ENCODE measurements at places on chromosomes 5 and 9.
A peak's percentile ranks its signal among the peaks of the same experiment; 100 is the strongest.

- peak; percentile 18 for DNase-seq
These were observed 688 bp downstream of the CNTLN start for GRCh38 chr9:17135295-17136160.

- DNase-seq = no peak
These were observed 30.4 kb upstream of the DENND1A start for GRCh38 chr9:123960366-123960765.

- no peak for DNase-seq
These were observed 50.2 kb downstream of the PPP2R2B start for GRCh38 chr5:146828385-146828784.

DNA sequence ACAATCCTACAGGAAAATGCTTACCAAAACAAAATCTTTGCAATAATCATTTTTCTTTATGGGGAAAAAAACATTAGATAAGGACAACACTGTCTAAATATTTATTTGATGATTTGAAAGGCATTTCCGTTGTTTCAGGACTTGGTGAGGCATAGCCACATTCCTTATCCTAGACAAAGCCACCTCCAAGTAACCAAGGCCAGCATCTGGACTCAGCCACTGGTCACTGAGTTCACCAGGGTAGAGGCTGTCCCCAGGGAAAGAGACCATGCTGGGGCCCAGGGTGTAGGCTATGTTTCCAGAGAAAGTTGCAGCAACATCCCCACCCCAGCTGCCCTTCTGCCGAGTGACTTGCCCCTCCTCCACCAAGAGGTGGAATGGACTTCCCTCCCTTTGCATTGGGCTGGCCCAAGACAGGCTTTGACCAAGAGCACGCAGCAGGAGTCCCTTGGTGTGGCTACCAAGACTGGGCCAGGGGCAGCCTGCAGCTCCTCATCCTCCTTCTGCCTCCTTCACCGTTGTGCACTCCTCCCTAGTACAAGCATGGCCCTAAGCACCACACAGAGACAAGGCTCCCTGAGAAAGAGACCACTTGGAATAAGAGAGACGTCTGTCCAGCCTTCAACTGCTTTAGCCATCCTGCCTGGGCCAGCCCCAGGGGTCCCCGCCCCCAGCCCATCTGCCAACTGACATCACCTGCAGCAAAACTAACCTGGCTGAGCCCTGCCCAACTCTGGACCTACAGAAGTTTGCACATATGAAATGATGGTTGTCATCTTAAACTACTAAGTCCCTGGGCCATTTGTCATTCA, 68.1 kb upstream of the SPIN1 start:
- no peak for DNase-seq

- DNase-seq = no peak
These were observed 81.2 kb downstream of the FSTL4 start for GRCh38 chr5:133531178-133531577.

DNA sequence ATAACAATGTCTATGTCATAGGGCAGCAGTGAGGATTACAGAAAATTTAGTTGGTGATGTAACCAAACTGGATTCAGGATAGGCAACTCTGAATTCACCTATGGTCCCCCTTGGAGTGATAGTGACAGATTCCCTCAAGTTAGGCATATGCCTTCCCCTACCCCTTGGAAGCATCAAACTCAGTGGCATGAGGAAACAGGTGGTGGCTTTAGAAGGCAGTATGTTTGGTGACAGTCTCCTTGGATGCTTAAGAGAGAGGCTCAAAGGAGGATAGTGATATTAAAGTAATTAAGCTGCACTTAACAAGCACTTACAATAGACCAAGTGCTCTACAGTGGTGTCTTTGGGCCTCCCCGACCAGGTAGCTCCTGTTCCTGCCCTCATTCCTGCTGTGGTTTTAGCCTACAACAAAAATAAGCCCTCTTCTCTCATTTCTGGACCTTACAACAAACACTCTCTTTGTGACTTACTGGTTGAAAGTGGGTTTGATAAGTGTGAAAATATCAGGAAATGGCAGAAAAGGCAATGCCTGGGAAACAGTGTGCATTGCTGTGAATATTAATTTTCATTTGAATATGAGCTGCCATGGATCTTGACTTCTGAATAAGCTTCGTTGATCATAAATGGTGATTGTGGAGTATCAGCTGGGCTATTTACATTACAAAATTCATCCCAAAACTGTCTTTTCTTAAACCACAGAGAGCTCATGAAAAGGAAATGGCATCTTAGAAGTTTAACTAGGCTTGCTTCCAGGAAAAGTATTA, 29.2 kb downstream of the NR4A3 start:
- no peak for DNase-seq

DNA sequence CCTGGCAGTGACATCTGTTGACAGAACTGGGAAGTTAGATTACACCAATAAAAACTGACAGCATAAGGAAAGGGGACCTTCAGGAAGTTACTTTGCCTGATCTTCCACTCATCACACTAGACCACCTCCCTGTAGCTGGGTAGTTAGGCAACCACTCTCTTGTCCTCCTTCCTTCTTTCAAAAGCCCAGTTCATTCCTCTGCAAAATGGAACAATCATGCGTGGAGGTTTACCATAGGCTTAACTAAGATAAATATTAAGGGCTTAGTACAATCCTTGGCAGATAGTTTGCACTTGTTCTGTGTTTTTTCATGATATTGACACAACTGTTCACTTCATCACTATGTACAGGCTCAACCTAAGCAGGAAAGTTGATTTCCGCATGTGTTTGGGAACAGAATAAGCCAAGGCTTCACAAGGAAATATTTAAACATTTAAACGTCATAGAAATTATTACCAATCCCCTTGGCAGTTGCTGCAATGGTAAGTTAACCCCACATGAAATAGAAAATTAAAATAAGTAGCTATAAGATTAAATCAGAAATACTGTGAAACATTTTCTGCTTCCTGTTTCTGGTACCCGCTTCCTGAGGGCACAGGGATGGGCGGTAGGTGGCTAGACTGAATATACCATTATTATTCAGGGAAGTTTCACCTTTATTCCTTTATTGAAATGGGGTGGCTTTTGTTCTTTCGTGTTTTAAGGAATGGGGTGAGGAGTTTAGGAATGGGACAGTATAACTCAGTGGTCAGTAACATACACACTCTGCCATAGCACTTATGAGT, 9.9 kb upstream of the PTGER4 start:
- no peak for DNase-seq

DNA sequence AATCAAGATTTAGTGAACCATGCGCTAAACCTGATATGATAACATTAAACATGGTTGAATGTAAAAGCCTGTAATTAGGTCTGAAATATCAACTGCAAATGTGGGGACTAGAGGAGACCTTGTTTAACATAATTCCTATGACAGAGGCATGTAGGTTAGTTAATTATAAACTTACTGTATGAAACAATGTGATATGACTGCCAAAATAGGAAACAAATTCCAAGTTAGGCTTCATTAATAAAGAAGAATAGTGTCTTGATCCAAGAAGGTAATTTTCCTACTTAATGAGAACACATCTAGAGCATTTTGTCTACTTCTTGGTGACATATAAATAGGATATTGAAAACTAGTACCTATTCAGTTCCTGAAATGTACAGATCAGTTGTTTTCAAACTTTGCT, 136.2 kb upstream of the TARS1 start:
- no peak for DNase-seq

DNA sequence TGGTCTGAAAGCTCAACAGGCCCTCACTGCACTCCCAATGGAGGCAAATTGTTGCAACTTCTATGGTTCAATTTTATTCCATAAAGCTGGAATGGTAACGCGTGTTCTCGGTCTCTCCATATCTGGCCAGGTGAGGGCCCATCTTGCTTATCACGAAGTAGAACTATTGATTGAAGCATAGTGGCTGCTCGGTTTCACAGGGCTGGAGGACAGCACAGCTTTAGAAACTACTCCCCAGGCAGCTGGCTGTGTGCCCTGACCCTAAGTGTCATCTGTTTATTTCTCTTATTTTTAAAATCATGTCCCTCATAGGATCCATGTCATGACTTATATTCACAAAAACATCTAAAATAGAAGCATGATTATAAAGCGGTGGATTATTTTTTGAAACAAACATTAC, 223.4 kb downstream of the NPR3 start:
- no peak for DNase-seq

GRCh38 chr5:30041831-30042385, 1151.6 kb upstream of the CDH6 start:
- DNase-seq = no peak

GRCh38 chr9:98590101-98590500, 118.6 kb downstream of the GABBR2 start:
- no peak for DNase-seq

DNA sequence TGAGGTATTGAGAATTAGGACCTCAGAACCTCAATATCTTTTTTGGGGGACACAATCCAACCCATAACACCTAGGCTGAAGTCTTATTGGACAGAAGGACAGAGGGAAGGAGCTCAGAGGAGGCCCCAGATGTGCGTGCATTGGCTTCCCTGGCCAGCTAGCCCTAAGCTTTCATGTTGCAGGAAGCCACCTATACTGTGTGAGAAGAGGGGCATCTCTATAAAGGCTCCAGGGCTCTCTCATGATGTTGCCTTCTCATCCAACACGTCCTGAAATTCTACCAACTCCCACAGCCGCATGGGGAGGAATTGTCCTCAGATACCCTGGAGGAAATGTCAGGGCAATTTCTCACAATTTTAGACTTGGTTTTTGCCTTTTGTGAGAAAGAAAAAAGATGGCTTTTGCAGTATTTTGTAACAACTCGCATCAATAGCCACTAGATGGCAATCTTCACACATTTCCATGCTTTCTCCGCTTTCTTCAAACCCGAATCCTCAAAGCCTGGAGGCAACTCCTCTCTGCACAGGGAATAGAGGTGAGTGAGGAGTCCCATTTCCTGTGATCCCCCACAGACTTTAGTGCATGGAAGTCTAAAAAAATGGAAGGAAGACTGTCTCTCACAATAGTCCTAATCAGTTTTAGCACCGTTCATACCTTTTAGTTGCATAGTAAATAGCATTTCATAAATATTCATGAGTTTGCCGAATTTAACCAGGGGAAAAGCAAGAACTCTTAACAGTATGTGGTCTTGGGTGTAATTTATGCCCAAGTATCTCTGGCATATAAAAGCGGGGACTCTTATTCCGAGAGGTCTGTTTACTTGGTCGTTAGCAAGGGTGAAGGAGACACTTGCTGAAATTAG, 7.4 kb upstream of the PPP3R2 start:
- peak; percentile 50 for DNase-seq

DNA sequence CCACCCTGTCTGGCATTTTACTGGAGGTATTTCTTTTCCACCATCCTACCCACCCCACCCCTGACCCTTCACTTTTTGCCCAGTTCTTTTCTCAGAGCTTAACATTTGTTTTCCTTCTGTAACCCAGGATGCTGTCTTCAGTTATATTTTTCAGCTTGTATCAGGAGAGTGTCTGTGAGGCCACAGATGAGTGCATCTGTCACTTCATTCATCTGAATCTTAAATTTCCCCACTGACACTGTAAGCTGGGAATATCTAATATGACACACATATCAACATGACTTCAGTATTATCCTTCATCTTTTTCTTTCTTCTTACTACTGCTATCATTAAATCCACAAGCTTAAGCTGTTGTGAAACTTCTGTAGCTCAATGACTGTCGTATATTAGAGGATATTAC, 4.9 kb downstream of the MARCHF3 start:
- no peak for DNase-seq

DNA sequence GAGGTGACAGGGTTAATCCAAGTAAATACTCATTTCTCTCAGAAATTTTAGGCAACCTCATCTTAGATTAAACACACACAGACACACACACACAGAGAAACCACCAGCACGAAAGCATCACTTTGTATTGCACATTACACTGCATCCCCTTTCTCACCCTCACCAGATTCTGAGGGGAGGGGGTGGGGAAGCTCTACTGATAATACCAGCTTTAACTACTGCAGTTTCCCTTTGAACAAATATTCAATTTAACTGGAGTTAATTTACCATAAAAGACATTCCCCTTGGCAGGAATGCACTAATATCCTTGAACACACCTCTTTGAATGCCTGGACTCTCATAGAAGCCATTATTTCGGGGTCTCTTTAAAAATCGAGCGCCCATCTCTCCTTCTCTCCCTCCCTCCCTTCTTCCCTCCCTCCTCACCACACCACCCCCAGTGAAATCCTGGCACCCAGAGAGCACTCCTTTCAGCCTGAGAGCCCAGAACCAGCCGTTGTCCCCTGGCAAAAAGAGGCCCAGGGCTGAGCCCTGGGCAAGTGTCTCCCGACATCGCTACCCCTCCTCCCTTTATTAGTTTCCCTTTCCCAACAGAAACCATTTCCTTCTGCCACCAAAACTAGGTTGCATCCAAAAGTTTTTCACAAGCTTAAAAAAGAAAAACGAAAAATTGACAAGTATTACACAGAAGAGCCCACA, 2.8 kb upstream of the NFIB start:
- no peak for DNase-seq

DNA sequence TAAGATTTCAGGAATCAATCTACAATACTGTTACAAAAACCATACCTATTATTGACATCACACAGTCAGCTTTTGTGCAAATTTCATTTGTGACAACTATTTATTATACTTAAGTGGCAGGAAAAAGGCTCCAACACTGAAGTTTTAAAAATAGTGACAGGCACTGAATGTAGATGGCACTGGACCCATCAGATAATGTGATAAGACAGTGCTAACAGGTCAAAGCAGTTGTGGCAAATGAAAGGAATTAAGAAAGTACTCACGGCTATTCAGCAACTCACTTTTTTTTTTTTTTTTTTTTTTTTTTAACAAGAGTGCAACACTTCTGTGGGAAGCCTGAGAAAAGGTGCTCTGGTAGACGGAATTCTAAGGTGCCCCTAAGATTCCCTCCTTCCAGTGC, 115.0 kb upstream of the MEF2C start:
- DNase-seq = no peak

- DNase-seq = no peak
These were observed 46.4 kb upstream of the SH3GL2 start for GRCh38 chr9:17532461-17532860.

DNA sequence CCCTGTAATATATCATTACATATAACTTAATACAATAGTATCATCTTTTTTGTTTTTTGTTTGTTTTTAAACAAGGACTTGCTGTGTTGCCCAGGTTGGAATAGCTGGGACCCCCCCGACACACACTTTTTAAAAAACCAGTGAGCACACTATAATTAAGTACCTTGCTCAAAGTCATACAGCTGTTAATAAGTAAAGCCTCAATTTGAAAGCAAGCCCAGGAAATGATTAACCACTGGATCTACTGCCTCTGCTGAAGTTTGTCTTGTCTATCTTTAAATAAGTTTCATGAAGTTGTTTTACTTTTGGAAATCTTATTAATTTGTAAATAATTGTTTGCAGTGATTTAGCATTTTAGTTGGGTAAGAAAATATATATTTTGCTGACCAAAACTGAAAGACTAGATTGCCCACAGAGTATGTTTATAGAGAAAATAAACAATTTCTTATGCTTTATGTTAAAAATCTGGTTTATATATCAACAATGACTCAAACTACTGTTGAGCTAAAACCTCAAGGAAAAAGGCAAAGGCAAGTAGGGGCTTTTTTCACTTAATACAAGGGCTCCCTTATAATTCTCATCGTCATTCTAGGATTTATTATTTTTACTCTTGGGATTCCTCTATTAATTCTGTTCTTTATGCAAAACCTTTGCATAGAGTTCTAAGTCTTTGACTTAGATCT, 5.8 kb upstream of the CARNMT1 start:
- no peak for DNase-seq

- DNase-seq = no peak
These were observed 135.6 kb downstream of the KCNIP1 start for GRCh38 chr5:170639221-170639925.
